M059J (cell line): ENCODE measurements at places on chromosomes 1 and 21.

- DNase-seq, result no peak
Measured at GRCh38 chr1:100462326-100463025, 75.5 kb upstream of the GPR88 start.

DNA sequence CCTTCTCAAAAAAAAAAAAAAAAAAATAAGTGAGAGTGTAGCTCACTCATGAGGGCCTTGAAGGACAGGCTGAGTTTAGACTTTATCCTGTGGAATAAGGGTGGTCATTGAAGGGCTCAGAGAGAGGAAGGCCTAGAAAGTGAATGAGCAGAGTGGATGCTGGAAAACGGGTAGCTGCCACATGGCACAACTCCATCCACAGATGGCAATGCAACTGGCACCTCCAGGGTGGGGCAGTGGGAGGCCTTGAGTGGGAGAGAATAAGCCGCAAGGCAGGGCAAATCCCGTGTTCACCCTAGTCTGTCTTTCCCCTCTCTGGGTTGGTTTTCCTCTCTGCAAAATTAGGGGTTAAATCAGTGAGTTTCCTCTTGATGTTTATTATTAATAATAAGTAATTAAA lies 3.1 kb downstream of the TNNI1 start:
- no peak for DNase-seq

- DNase-seq, result no peak
Measured at GRCh38 chr1:74065081-74065480, 132.9 kb downstream of the LRRIQ3 start.

DNA sequence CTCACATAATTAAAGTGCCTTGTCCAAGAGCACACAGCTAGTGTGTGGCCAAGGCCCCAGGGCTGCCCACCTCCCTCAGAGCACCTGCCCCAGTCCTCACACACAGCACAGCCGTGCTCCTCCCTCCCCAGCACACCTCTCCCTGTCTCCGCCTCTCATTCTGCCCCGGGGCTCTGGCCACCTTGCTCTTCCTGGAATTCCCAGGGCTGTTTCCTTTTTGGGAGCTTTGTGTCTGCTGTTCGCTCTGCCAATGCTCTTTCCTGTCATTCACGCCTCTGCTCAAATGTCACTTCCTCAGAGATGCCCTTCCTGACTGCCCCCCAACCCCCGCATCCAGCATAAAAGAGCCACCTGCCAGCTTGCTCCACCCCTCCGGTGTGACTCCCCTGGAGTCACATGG lies 13.3 kb downstream of the SLC6A17 start:
- DNase-seq, result no peak

GRCh38 chr1:193569096-193569982 lies 382.9 kb upstream of the B3GALT2 start:
- DNase-seq, result peak; percentile 90

- peak; percentile 67 for DNase-seq
Measured at GRCh38 chr1:4702932-4703331, 48.5 kb downstream of the AJAP1 start.

- no peak for DNase-seq
Measured at GRCh38 chr21:27152996-27153395, 186.1 kb upstream of the ADAMTS5 start.

DNA sequence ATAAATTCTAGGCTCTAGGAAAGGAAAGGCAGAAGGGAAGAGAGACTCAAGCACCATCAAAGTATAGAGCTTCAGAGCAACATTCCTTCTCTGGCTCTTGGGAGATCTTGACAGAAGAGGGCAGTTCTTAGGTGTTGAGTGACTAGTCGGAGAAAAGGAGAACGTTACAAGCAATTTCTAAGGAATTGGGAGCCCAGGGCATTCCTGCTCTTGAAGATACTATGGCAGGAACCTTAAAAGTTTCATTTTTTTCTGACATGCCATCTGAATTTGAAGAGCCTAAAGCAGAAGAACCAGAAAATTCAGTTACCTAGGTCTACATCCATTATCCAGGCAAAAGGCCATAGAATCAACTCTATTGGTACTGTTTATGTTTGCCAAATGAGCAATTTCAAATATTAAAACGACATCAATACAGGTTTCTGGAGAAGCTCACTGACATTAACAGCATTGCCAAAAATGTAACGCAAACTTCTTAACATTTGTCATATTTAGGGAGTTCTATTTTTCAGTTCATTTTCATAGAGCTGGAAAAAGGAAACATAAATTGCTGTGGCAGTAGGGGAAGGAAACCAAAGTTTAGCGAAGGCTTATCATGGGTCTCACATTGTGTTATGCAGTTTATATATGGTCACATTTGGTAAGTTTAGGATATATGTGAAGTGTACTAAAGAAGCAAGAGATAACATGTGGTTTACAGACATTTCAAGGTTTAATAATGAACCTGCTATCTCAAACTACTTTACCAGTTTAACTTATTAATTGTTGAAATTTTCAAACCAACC lies 210.1 kb upstream of the NRIP1 start:
- DNase-seq, result no peak

GRCh38 chr1:27142464-27142863 lies 12.5 kb downstream of the SLC9A1 start:
- peak; percentile 86 for DNase-seq

DNA sequence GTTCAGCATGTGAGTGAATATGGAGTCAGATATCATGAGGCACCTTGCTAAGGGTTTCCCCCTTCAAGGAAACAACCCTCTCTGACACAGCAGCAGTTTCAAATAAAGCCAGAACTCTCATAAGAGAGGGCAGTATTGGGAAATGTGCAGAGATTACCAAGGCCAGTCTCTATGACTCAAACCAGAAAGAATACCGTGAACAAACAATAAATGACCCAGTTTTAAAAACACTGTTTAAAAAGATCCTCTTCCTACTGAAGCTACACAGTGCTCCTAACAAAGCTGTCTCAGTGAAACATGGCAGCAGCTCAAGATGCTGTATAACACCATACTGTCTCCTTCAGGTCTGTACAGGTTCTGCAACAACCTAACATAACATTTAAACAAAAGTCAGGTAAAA lies 102.6 kb downstream of the KIAA0319L start:
- DNase-seq, result peak; percentile 9

DNA sequence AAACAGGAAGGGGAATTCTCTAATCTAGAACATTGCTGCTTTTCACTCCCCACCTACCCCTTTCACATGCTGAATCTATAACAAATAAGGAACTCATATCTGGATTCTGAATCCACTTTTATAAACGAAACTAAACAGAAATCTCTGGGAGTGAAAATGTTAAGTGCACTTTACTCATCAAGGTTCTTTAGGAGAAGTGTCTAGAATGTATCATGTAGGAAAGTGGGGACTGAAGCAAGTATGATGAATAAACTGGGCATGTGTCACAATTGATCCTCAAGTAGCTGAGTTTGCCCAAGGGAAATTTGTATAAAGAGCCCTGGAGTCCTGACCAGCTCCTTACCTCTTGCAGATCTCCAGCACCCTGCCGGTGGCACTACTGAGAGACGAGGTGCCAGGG lies 19.8 kb downstream of the AVPR1B start:
- no peak for DNase-seq

DNA sequence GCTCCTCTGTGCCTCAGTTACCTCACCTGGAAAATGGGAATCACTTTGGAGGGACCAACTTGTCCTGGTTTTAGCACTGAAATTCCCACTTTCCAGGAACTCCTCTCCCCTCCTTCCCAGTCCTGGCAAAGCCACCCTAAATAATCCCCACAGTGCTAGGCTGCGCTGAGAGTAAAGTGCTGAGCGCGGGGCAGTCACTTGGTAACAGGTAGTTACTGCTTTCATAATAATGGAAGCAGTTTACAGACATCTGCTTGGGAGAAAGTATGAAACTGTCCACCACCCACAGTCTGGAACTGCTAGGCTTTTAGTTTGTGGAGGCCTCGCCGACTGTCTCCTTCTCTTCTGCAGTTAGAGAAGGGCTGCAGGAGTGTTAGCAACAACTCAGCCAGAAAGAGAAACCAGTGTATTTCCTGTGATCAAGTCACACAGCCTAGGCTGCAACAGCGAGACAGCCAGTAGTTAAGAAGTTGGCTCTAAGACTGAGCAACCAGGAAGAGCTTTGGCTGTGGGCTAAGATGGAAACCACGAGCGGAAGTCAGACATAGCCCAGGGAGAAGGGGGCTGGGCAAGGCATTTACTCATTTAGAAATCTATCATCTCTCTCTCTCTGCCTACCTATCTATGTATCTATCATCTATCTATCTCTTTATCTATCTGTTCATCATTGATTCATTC lies 30.8 kb upstream of the ABCG1 start:
- peak; percentile 58 for DNase-seq

GRCh38 chr21:28884481-28884880 lies 108.2 kb downstream of the LTN1 start:
- DNase-seq, result peak; percentile 13

GRCh38 chr1:203036135-203036534 lies 9.8 kb downstream of the PPFIA4 start:
- DNase-seq, result no peak

DNA sequence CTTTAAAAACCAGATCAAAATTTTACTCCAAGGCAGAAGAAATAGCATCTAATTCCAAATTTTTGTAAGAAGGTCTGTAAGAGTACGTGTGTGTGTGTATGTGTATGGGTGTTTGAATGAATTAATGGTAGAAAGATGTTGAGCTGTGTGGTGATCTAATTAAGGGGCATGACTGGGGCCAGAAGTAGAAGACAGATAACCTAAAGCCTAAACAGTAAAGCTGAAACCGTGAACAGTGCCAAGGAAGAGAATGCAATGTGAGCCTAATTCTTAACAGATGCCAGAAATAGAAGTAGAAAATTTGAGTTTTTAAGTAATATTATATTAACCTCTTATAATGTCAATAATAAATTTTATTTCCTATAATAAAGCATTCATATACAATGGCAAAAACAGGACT lies 38.2 kb downstream of the BRINP3 start:
- no peak for DNase-seq

DNA sequence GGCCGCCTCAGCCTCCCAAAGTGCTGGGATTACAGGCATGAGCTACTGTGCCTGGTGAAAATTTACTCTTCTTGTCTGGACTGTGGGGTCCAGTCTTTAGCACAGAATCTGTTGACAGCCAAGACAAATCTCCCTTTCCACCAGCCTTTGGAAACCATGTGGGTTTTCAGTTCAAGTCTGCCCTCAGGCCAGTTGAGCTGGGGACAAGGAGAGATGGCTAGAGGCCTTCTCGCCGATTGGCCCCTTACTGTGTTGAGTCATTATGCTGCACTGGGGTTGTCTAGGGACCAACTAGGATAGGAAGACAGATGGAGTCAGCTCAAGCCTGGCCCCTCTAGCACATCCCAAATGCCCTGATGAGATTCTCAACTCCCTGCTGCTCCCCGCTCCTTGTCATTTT lies 8.6 kb upstream of the NKAIN1 start:
- DNase-seq, result peak; percentile 70

GRCh38 chr1:91014475-91014874 lies 7.4 kb downstream of the ZNF644 start:
- peak; percentile 39 for DNase-seq

- peak; percentile 69 for DNase-seq
Measured at GRCh38 chr1:21042929-21043605, 133.6 kb downstream of the EIF4G3 start.

- peak; percentile 34 for DNase-seq
Measured at GRCh38 chr1:236281198-236281653, 532 bp downstream of the ERO1B start.

- no peak for DNase-seq
Measured at GRCh38 chr1:242132121-242132817, 133.4 kb upstream of the MAP1LC3C start.

GRCh38 chr1:37605806-37606474 lies 10.2 kb upstream of the GNL2 start:
- DNase-seq, result no peak

GRCh38 chr1:226987623-226988333 lies 47.7 kb downstream of the COQ8A start:
- no peak for DNase-seq

- no peak for DNase-seq
Measured at GRCh38 chr1:206581571-206581981, 30.7 kb downstream of the EIF2D start.
